ENCODE measurements at places on chromosomes 4 and X.

DNA sequence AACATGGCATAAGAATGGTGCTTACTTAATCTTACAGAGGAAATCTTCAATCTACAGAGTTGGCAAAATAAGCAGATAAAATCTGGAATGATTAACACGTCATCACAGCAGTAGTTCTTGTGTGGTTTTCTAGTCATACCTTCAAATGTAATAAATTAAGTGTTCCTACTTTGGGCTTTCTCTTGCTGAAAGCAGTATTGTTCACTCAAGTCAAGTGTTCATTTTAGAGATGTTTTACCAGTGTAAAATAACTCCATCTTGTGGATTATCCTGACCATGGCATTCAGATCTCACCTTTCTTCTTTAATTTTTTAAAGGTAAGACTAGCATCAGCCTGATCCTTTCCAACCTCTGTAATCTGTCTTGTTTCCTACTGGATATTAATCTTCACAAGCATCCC is 72.9 kb downstream of the ADAMTS3 start:
- no peak for DNase-seq

DNA sequence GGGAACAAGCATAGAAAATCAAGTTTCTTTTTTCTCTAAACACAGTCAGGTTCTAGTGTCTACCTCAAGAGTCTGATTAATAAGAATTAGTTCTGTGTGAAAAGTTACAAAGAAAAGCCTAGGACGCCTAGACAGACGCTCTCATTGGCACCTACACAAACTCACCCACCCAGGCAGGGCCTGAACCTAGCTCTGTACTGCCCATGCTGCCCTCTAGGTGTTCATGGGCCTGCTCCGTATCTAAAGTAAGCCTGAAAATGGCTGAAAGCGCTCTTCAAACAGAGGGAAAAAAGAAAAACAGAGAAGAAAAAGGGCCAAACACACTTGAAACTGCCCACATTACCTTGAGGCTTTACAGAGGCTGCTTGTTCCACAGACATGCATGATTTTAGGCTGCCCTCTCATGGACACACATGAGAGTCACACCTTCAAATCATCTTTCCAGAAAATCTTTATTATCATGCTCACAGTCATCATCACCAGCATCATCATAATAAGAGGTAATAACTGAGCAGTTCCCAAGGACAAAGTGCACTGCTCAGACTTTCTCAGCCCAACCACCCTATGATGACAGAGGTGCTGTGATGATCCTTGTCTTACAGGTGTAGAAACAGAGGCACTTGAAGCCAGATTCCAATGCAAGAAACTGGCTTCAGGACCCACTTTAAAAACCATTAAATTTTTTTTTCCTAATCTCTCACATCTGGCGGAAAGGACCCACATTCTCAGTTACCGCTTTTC is 49.6 kb downstream of the MAP7D2 start:
- DNase-seq = no peak

GRCh38 chr4:94497690-94498089 is 45.9 kb downstream of the PDLIM5 start:
- no peak for DNase-seq

- DNase-seq = no peak
Measured at GRCh38 chrX:51144828-51145442, 187.7 kb upstream of the NUDT10 start.

DNA sequence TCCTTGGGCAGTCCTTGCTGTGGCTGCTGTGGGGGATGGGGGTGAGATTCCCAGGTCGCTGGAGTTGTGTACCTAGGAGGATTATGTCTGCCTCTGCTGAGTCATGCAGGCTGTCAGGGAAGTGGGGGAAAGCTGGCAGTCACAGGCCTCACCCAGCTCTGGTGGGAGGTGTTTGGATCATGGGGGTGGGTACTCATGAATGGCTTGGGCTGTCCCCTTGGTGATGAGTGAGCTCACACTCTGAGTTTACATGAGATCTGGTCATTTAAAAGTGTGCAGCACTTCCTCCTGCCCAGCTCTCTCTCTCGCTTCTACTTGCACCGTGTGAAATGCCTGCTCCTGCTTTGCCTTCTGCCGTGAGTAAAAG is 24.6 kb upstream of the PDLIM3 start:
- no peak for DNase-seq

- no peak for DNase-seq
Measured at GRCh38 chr4:102723511-102723910, 37.3 kb downstream of the MANBA start.

DNA sequence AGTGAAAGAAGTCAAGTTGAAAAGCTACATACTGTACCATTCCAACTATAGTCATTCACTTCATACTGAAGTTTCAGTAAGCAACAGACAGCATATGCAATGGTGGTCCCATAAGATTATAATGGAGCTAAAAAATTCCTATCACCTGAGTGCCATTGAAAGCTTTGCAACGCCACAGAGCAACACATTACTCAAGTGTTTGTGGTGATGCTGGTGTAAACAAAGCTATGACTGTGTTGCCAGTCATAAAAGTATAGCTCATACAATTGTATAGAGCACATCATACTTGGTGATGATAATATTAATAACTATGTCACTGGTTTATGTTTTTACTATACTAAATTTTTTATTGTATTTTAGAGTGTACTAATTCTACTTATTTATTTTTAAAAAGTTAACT is 78.9 kb downstream of the NAF1 start:
- DNase-seq = no peak

DNA sequence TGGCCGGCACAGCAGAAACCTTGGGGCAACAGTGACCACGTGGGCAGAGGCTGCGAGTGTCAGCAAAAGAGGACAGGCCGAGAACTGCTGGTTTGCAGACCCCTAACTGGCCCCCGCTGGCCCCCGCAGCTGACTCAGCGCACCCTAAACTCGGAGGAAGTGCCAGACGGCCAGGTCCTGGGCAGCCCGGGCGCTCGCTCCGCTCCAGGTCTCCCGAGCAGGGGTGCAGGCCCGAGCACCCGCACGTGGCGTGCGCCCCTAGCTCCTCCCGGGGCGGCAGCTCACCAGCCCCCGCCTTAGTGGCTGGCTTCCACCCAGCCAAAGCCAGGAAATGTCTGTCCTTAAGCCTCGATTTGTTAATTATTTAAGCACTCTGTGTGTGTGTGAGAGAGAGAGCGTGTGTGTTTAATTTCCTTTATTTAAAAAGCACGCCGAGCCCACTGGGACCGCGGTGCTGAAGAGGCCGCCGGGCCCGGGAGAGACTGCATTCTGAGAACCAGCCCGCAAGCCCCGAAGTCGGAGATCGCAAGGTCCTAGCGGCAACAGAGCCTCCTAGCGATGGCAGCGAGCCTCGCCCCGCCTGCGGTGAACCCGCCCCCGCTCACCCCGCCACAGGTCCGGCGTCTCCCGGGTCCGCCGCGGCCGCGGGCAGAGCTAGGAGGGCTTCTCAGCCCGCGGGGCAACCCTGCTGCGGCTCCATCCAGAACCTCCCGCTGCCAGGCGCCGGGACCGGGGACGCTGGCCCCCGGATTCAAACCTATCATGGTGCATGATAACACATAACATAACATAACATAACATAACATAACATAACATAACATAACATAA is 45.9 kb upstream of the CDKN2AIP start:
- DNase-seq = peak; percentile 67

- no peak for DNase-seq
Measured at GRCh38 chr4:88702782-88703181, 5.2 kb upstream of the NAP1L5 start.

DNA sequence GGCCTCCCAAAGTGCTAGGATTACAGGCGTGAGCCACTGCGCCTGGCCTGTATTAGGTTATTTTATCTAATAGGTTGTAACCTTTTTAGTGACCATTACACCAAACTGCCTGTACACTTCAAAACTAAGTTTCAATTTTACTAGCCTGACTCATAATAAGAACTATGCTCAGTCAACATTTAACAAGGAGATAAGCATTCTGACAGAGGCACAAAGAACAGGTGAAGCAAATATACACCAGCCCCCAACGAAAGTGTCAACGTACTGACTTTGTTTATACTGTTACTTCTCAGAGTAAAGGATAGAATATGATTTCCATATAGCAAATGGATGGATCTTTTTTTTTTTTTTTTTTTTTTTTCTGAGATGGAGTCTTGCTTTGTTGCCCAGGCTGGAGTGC is 62.8 kb downstream of the SHISA3 start:
- DNase-seq = no peak

- DNase-seq = no peak
Measured at GRCh38 chrX:121479406-121479805, 432.0 kb downstream of the GLUD2 start.

DNA sequence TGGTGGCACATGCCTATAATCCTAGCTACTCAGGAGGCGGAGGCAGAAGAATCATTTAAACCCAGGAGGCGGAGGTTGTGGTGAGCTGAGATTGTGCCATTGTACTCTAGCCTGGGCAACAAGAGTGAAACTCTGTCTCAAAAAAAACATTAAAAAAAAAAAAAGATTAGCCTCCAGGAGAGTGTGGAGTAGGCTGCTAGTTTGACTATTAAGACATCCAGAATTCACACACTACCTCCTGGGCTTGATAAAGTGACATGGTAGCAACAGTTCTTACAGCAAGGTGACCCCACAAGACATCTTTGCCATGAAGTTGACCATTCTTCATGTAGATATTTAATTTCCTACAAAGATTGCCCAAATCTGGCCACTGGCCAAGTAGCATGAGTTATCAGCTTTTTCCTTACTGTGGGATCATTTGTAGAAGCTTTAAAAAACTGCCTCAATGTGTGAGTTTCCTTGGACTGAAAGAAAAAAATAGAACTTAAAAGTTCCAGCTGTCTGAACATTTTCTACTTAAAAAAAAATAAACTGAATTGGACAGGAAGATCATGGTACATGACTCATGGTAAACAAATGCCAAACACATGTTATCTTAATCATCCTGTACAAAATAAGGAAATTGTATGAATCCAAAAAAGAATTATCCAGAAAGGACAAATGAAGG is 35.3 kb upstream of the SPRY1 start:
- no peak for DNase-seq

DNA sequence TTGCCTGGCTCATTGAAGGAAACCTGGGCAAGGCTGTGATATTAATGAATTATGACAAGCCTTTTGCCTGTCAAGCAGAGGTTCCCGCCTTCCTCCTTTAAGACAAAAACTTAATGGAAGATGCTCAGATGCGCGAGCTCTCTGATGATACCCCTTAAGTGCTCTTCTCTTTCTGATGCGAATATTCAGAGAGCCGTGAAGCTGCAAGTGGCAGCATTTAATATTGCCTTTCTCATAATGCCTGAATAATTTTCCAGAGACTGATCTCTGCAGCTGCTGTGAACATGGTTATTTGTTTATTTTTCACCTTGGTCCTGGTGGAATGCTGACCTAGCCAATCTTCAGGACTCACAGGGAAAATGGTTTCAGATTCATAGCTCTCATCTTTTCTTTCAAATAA is 251.8 kb downstream of the TENM3 start:
- no peak for DNase-seq

DNA sequence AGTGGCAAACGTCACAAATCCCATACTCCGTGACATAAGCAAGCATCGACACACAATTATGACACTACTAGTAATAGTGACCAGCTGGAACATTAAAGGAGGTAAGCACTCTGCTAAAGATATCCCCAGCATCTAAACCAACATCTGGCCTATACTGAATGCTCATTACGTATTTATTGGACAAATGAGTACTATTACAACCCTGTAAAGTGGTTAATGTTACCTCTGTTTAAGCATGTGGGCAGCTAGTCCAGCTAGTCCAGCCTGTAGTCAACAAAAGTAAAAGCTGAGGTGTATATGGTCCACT is 419 bp upstream of the RPGR start:
- DNase-seq = no peak

DNA sequence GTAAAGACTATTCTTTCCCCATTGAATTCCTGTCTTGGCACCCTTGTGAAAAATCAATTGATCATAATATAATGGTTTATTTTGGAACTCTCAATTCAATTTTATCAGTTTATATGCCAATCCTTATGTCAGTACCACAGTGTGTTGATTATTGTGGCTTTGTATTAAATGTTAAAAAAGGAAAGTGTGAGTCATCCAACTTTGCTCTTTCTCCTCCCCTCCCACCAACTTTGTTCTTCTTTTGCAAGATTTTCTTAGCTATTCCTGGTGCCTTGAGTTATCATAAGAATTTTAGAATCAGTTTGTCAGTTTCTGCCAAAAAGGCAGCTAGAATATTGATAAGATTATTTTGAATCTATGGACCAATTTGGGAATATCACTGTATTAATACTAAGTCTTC is 11.2 kb upstream of the RNF175 start:
- no peak for DNase-seq

DNA sequence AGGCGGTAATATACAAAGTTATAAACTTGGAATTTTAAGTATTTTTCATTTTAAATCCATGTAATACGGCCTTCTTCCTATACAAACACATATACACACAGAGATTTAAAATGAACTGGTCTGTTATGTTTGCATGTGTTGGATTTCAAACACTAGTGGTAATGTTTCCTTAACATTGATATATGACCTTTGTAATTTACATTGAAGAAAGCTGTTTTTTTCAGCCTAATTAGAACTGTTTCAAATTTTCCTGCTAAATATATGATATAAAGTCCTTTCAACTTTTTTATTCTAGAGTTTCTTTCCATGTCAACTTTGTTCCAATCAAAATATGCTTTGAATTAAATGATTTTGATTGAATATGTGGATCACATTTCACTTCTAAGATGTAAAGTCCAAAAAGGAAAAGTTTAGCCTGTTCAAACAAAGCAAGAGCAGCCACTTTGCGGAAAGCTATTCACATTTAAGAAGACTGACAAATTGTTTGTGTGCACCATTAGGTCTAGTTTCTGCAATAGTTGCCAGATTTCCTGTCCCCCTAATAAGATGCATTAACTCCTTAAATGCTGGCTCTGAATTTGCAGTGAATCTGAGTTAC is 226.0 kb upstream of the MAB21L2 start:
- no peak for DNase-seq

- peak; percentile 7 for DNase-seq
Measured at GRCh38 chrX:80808881-80809411, 731 bp downstream of the BRWD3 start.

GRCh38 chr4:183214912-183215488 is 105.1 kb downstream of the CLDN22 start:
- no peak for DNase-seq

DNA sequence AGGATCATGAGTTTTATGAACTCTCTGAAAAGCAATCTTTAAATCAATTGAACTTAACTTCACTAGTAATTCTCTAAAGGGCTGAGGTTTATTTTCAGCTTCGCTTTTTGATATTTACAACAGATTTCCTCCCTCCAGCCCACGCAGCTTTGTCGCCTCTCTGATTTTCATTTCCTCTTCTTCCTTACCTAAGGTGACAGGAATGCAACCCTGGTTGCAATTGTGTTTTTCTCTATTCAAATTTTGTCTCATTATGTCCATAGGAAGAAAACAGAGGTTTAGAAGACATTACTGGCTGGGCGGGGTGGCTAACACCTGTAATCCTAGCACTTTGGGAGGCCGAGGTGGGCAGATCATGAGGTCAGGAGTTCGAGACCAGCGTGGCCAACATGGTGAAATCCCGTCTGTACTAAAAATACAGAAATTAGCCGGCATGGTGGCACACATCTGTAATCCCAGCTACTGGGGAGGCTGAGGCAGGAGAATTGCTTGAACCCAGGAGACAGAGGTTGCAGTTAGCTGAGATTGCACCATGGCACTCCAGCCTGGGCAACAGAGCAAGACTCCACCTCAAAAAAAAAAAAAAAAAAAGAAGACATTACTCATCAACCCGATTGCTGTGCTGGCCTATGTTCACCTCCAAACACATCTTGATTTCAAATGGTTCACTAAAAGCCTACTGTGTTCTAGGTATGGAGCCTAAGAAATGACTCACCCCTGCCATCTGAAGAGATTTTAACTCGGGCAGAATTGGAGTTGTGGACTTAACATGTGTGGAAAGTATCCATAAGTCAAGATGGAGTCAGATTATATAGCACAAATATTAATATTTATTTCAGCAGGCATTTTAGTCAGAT is 36.8 kb downstream of the VSIG4 start:
- no peak for DNase-seq

- no peak for DNase-seq
Measured at GRCh38 chr4:165489786-165490185, 111.0 kb downstream of the CPE start.

All from T-helper 2 cell treated with Interferon-gamma antibody and Interleukin-4, amounts not matched to agents 5 μg/mL and 100 μg/mL, for 36 hours (primary cell).